ENCODE measurements at places on chromosomes 2 and 18.

DNA sequence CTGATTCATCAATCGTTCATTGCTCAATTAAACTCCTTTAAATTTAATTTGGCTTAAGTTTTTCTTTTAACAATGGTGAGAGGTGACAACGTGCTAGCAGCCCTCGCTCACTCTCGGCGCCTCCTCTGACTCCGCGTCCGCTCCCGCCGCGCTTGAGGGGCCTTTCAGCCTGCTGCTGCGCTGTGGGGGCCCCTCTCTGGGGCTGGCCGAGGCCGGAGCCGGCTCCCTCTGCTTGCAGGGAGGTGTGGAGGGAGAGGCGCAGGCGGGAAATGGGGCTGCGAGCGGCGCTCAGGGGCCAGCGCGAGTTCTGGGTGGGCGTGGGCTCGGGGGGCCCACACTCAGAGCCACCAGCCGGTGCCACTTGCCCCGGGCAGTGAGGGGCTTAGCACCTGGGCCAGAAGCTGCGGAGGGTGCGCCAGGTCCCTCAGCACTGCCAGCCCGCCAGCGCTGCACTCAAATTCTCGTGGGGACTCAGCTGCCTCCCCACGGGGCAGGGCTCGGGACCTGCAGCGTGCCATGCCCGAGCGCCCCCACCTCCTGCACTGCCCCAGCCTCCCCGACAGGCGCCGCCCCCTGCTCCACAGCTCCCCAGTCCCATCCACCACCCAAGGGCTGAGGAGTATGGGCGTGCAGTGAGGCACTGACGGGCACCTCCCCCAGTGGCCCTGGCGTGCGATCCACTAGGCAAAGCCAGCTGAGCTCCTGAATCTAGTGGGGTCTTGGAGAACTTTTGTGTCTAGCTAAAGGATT, 19.6 kb downstream of the ANKMY1 start:
- DNase-seq, result no peak

- DNase-seq, result no peak
These were observed 99.0 kb downstream of the CPS1 start for GRCh38 chr2:210655229-210655975.

DNA sequence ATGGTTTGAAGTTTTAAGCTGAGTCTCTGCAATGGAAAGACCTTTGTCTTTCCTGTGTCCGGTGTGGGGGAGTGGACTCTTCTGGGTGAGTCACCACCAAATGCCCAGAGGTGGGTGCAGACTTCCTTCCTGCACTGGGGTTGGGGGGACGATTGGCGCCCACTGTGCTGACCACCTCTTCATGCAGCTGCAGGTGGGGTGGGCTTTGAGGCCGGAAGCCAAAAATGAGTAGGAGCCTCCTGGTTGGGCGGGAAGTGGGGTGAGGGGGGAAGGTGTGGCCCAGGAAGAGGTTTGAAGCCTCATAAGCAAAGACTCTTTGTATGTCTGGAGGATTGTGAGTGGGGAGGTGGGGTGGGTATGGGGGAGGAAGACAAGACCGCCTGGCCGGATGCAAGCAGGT, 27.6 kb downstream of the PAX8 start:
- no peak for DNase-seq

DNA sequence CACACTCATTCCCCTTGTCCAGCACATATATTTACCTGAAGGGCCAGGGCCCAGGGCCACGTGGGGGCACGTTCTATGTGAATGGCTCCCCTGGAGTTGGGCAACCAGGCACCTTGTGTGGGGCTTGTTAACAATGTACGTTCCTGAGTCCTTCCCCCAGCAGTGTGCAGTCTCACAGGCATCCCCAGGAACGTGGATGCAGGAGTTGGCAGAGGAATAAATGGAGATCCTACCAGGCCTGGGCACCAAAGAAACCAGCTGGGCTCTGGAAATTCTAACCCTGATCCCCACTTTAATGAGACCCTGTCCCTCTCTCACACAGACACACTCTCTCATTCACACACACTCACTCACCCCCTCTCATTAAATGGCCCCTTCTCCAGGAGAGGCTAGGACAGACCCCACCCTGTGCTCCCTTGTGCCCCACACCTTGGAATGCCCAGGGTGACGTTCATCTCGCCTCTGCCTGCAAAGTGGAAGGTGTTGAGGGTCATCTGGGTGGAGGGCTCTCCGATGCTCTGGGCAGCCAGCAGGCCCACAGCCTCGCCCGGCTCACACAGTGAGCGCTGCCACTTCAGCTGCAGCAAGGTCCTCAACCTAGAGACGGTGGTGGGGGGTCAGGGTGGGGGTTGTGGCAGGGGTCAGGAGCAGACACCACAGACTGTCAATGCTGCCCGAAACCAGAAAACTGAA, 65.6 kb downstream of the POLR1A start:
- no peak for DNase-seq

DNA sequence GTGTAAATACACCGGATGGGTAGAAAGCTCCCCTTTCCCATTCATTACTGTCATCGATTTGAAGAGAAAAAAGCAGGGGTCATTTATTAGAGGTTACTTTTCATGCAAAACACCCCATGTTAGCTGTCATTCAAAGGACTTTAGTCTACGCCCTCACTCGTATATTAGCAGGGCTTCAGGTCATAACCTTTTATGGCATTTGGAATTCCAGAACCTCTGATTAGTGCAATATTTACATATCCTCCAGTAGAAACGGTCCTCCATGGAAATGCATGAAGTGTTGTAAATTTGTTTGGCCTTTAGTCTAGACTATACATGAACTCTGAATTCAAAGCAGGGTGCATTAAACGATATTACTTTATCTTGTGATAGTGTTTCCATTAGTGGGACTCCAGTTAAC, 180.5 kb downstream of the ZNF516 start:
- DNase-seq, result no peak

DNA sequence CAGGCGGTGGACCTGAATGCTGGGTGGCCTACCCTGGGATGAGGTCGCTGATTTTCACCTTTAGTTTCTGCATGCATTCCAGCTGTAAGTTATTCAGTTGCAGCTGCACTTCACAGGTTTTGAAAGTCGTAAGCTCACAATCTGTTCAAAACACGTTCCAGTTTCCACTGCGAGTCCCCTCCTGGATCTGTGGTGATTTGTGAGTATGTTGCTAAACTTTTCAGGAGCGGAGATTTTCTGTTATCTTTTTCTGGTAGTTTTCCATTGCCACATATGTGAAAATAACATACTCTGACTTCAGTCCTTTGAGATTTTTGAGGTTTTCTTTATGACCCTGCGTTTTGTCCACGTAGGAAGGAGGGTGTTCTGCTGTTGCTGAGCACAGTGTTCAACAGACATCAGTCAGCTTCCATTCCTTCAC, 102.1 kb downstream of the SNTG2 start:
- DNase-seq, result no peak

GRCh38 chr2:150873396-150873772, 385.9 kb upstream of the RND3 start:
- DNase-seq, result no peak

DNA sequence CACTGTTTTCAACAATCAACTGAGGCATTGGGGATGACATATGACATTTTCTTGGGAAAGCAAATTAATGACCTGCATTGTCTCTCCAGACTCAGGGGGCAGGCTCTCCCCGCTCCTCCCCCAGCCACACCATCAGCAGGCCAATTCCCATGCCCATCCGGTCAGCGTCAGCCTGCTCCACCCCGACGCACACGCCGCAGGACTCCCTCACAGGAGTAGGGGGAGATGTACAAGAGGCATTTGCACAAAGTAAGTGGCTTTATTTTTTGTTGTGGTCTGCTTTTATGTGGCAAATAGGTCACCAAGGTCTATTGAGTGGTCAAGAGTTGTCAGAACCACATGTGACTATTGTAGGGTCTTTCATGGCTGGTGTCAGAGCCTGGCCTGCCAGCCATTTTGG, 165.1 kb downstream of the DTNA start:
- no peak for DNase-seq

DNA sequence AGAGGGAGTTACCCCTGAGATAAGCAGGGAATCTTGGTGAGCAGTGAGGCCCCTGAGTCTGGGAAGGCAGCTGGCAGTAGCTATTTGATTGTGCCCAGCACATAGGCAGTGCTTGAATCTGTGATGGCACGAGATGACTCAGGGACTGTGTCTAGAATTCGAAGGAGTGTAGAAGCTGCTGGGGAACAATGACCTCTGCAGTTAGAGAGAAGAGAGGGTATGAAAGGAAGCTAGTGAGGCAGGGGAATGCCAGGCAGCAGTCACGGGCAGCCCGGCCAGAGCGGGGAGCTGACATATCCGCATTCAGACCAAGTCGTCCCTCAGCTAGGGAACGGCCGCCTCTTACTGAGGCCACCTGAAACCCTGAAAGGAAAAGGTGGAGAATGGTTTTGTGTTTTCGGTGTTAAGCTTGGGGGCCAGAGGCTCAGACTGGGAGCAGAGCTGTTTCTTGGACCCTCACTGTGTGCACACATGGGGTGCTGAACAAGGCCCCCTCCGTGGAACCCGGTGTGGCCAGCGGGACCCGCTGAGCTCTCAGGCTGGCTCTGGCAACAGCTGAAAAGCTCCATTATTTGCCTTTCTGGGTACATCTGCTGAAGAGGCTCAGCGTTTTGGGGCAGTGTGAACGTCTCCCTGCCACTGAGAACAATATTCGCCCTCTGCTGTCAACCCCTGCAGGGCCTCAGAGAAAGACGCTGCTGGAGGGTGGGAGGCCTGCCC, 32.9 kb downstream of the ARHGEF4 start:
- DNase-seq, result no peak

DNA sequence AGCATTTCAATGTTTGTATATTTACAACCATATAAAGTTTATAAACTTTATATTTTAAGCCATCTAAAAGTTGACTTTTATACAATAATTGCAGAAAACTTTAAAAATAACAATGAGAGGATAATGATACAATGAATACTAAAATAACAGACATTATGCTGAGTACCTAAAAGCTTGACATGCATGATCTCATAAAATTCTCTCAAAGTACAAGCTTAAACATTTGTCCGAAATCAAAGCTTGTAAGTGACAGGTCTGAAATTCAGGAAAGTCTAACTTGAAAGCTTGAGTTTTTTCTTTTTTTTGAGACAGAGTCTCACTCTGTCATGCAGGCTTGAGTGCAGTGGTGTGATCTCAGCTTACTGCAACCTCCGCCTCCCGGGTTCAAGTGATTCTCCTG, 84.1 kb upstream of the FRZB start:
- no peak for DNase-seq

GRCh38 chr18:48534364-48534763, 4.5 kb upstream of the CTIF start:
- no peak for DNase-seq

- peak; percentile 76 for DNase-seq
These were observed 1.7 kb upstream of the NETO1 start for GRCh38 chr18:72869226-72870185.

DNA sequence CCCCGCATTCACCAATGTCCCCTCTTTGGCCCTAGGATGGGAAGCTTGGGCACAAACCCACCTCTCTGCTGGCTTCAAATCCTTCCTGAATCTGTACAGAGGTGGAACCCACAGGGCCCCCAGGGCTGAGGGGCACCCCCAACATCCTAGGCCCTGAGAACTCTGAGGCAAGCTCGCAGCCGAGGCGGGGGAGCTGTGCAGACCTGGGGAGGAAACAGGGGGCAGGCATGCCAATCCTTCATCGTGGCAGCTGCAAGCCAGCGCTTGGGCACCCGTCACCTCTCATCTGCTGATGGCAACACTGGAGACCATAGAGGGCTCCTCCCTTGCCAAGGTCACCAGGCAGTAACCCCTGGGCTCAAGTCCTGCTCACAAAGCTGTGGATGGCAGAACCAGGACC, 10.8 kb downstream of the ECEL1 start:
- no peak for DNase-seq

DNA sequence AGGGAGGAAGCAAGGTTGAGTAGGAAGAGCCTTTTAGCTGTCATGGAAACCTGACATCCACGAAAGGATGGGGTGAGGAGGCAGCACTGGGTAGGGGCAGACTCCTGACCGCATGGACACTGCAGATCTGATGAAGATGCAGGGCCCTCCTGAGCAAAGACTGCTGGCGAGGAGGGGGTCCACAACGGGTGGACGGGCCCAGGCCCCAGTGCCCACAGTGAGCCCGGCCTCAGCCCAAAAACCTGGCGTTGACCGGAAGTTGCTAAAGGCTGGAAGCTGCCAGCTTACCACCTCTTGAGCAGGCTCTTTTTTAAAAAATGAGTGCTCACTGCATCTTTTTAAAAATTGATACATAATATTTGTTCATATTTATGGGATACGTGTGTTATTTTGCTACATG, 247.3 kb downstream of the SH3BP4 start:
- no peak for DNase-seq

DNA sequence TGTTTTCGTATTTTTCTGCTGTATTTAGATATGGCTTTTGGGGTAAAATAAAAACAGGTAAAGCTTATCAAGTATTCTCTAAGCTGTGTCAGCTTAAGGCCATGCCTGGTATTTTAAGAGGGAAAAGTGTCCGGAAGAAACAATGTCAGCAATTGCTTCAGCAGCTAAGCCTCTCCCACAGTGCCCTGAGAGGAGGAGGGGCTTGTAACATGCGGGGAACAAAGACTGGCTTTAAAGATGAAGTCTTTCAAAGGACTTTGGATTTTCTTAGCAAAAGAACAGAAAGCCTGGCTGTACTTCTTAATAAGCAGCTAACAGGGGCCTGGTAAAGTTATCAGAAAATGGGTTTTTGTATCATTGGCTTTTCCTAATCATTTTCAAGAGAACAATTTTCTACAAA, 102.8 kb downstream of the PXDN start:
- DNase-seq, result no peak

DNA sequence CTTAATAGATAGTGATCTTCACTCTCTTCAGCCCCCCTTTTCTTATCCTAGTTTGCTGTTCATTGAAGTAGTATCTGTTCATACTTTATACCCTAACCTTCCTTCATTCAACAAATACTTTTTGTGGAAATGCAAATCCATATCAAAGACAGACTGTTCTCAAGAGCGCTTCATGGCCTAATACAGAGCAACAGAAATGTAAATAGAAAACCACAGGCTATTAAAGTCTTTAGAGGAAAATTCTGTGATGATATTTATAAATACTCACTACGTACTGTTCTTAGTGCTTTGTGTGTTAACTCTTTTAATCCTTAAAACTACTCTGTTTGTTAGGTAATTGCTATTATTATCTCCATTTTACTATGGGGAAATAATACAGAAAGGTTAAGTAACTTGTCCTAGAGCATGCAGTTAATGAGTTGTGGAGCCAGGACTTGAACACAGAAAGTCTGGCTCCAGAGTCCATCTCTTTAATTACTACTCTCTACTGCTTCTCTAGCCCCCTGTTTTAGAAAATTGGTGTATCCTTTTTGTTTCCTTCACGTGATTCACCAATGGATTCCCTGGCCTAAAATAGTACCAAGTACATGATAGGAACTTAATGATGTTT, 2.9 kb downstream of the MDH1 start:
- no peak for DNase-seq

GRCh38 chr2:70716131-70716743, 51.8 kb downstream of the ADD2 start:
- no peak for DNase-seq

GRCh38 chr18:64409511-64409910, 260.6 kb upstream of the LINC00305 start:
- peak; percentile 50 for DNase-seq

DNA sequence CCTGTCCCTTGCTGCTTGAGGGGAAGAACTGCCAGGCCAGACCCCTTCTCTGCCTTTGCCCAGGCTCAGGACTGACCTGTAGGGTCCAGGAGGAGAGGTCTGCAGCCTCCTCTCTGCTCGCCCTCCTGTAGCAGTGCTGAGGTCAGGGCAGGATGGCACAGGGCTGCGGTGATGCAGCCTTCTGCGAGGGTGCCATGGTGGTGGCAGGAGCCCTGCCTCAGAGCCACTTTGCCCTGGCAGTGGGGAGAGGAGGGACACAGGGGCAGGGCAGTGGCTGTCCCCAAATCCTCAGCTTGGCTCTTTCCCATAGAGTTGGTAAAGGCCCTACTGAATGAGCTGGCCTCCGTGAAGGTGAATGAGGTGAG, 884 bp downstream of the PROM2 start:
- DNase-seq, result no peak

Data from B cell (primary cell).